ENCODE measurements at places on chromosomes 6 and 20.

DNA sequence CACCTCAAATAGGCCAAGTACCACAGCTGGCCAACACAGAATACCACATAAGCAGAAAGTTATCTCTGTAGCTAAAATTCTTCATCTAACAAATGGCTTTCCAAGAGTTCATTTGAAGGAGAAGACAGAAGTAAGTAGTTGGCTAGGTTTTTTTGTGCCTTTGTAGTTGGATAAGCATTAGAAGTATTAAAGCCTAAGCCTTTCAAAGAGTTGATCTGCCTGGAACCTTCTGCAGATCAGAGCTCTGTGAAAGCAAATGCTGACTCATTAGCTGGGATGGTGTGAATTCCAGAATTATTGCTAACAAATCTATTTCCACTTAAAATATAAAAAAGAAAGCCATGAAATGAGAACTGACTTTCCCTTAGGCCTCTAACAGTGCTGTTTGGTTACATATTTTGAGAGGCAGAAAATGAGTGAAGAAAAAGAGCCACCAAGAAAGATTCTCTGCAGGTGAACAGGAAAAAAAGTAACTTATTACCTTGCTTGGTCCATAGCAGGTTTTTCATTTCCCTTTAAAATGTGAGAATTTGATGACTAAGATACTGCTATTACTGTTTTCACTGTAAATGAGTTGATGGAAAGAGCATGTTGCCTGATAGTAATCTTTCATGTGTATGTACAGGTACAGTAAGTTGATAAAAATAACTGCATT lies 763.2 kb upstream of the FLRT3 start:
- no peak for DNase-seq

GRCh38 chr6:11275598-11275997 lies 43.1 kb upstream of the NEDD9 start:
- DNase-seq = no peak

DNA sequence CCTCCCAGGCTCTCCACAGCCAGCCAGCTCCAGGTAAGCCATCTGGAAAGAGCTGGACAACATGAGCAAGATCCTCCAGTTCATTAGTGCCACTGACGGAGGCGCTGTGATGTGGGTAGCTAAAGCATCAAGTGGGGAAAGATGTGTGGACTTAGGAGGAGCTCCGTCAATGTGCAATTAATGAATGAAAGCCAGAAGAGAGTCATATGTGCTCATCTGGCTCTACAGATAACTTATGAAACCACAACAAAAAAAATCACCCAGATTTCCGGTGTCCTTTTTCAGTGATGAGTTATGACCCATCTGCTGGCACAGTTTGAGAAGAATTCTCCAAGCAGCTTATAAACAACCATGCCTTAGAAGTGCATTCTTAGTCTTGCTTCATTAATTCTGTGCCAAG lies 311.7 kb upstream of the PLCB4 start:
- peak; percentile 37 for DNase-seq

GRCh38 chr20:56345911-56346310 lies 12.9 kb upstream of the FAM210B start:
- no peak for DNase-seq

- no peak for DNase-seq
Observed at GRCh38 chr6:98583506-98583905, 250.9 kb upstream of the POU3F2 start.

DNA sequence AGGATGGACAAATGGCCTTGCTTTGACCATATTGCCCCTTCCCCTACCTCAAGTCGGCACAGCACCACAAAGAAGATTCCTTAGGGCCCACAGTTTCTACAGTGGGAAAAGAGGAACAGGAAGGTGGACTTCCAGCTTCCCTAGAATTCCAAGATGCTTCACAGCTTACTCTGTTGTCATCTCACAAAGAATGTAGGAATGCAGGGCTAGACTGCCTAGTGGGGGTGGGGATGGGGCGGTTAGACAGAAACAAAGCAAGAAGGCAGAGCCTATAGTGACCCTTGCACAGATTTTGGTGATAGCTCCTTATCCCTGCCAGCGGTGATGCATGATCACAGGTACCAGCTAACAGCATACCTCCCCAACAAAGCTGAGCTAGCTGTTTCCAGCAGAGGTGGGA lies 607.6 kb upstream of the MAN1A1 start:
- DNase-seq = no peak

DNA sequence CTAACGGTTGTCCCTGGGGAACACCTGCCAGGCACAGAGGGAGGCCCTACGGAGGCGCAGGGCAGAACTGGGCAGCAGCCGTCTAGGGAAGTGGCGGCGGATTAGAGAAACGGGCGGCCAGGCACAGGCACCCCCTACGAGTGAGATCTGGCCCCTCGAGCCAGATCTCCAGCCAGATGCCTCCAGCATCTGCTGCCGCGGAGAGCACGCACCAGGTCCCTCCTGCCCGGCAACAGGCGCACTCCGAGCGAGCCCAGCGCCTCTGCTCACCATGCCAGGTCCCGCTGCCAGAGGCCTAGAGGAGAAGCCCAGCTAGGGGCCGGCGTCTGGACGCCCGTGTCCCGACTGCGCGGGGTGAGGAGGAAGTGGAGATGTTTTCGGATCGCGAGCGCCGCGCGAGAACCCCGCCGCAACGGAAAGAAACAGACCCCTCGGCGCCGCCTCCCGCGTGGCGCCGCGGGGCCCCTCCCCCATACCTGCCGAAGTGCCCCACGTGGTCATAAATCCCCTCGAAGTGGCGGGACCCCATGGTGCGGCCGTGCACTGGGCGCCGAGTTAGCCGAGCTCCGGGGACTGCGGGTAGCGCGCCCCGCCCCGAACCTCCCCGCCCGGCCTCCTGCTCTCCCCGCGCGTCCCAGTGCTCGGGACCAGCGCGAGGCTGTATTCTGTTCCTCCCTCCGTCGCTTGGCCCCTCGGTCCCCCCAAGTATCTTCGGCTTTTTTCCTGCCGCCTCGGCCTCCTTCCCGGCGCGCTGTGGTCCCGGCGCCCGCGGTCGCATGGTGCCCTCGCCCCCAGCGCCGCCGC lies at the start of gene SLC22A16:
TSS of gene SLC22A16 (minus strand) at position 568 of the 804 bp plus-strand sequence. CDS start at position 529, 39 bp downstream.
- DNase-seq = no peak

- no peak for DNase-seq
Observed at GRCh38 chr20:37358366-37359150, 12.6 kb downstream of the SRC start.

DNA sequence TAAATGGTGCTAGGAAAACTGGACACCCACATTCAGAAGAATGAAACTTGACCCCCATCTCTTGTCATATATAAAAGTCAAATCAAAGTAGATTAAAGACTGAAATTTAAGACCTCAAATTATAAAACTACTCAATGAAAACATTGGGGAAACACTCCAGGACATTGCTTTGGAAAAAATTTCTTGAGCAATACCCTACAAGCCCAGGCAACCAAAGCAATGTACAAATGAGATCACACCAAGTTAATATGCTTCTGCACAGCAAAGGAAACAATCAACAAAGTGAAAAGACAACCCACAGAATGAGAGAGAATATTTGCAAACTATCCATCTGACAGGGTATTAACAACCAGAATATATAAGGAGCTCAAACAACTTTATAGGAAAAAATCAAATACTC lies 407.9 kb upstream of the BTBD3 start:
- DNase-seq = no peak

- DNase-seq = peak; percentile 71
Observed at GRCh38 chr6:143271024-143271423, 179.5 kb downstream of the ADAT2 start.

DNA sequence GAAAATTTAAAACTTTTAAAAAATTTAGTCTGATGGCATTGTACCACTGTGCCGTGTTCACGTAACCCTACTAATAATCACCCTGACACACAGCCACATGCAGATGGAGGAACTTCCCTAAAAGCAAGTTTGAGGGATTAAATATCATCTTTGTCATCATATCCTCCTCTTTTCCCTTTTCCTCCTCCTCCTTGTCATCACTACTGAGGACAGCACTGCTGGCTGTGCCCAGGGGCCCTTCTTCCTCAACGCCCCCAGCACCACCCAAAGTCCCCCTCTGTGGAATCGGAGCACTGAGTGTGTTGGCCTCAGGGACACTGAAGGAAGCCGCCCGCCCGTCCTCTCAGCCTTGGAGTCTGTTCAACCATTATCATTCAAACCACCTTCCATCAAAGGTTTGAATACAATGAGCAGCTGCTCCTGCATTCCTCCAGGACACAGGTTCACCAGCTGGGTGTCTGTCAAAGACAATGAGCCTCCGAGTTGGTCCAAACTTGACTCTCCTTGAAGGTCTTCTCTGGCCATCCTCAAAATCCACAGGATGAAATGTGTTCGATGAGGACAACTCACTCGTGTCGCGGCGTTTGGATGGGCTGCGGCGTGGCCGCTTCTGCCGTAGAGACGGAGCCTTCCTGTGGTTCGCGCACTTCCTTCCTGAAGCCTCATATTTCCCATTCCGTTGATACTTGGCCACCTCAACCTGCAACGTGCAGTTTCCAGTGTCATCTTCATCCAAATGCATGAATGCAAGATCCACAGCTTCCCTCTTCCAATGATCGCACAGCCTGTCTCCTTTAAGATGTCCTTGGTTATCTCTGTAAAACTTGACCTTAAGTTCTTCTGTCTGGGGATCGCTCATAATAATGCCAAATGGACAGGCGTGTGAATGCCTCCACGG lies 23.3 kb downstream of the NQO2 start:
- DNase-seq = peak; percentile 60

DNA sequence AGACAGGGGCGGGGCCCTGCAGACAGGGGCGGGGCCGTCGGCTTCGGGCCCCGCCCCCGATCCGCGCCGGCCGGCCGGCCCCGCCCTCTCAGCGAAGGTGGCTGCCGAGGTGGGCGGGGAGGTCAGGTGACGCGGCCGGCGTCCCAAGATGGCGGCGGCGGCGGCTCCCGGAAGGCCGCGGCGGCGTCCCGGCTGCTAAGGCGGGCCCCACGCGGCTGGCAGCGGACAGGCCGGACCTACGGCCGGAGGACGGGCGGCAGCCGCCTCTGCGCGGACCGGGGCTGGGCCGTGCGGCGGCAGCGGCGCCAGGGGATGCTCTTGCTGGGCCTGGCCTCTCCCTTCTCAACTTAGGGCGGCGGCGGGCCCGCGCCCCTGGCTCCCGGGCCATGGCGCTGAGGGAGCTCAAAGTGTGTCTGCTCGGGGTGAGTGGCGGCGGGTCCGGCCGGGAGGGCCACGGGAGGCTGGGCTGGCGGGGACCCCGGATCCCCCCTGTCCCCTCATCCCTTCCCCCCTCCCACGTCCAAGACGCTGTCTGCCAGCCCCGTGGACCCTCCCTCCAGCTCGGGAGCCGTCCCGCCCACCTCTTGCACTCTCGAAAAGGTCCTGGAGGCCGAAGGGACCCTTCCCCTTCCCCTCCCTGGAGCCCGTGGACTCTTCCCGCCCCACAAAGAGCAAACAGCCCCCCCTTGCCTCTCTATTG lies at the start of gene RAB22A:
TSS of gene RAB22A (plus strand) at position 125 of the 700 bp plus-strand sequence. CDS start at position 387, 262 bp downstream.
- peak; percentile 84 for DNase-seq

DNA sequence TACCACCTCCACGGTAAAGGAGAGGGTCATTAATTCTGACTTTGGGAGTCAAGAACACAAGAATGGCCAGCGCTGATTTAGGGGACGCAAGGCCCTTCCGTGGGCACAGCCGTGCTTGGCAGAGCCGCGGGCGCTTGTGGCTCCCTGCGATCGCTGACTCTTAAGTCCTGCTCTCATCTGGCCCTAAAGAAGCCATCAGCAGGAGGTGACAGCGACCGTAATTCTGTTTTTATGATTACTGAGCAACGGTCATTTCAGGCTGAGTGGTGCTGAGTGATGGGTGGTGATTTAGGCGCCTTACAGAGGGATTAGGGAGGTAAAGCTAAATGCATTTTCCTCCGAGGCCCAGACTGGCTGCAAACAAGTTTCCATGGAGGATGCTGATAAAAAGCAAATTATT lies 364.6 kb upstream of the SULF2 start:
- DNase-seq = no peak

- DNase-seq = no peak
Observed at GRCh38 chr6:13915561-13916229, 9.1 kb upstream of the RNF182 start.

DNA sequence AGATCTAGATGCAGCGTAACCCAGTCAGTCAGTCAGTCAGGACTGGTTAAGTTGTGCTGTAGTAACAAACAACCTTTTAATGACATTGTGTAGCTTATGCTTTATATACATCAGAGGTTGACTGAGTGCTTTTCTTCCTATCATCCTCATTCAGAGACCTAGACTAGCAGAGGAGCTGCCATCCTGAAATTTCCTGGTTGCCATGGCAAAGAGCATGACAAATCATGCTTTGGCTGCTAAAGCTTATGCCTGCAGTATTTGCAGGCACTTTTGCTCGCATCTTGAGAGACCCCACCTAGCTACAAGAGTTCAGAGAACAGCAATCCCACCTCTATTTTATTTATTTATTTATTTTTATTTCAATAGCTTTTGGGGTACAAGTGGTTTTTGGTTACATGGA lies 244.0 kb downstream of the BTBD3 start:
- DNase-seq = no peak

- DNase-seq = no peak
Observed at GRCh38 chr20:49285813-49286494, 8.1 kb upstream of the ZNFX1 start.

DNA sequence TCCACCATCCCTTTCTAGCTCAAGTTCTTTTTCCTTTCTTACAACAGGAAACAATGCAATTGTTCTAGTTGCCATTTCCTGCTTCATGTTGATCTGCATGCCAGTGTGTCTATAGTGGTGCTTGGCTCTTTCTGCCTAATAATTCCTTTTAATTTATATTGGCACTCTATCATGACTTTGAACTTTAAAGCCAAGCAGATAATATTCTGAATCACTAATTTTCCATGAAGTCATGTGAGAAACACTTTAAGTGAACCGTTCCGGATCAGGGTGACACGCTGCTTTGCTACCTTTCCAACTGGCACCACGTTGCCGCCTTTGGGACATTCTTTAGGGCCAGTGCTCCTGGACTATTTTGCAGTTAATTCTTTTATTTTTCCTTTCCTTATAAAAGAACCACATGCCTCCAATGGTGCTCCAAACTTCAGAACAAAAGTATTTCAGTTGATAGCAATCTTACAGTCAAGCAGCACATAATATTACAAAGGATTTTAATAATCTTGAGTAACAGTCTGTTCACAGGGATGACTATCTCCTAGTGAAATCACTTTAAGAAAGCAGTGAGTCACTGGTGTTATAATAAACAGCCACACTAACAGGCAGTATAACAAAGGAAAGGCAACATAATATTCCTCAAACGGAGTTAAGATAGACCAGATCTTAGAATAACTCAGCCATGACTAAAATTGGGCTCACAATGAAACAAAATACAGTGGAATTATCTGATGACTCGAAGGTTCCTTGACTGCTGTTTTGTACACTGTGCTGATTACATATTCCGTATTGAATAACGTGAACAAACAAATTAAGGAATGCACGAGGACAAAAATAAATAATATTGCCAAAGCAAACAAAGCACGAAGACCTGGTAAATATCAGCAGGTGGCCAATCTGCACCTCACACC lies 19.0 kb upstream of the BLOC1S5 start:
- peak; percentile 79 for DNase-seq

- DNase-seq = no peak
Observed at GRCh38 chr20:5887386-5887785, 62.9 kb downstream of the TRMT6 start.

DNA sequence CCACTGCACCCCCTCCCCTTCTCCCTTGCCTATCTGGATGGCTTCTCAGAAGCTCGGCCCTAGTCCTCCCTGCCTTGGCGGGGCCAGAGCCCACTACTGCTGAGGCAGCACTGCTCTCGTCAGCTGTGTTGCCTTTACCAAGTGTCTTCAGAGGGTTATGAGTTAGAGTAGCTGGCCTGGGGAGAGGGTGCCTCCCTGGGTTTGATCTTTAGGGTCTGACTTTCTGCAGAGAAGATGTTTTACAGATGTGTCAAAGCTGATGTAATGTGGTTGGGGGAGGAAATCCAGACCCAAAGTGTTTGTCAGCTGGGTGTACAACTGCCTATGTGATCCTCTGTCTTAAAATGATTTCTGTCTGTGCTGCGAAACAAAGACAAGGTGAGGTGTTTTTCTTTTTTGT lies 30.4 kb upstream of the PI16 start:
- DNase-seq = no peak

GRCh38 chr6:100461917-100462705 lies 2.6 kb downstream of the SIM1 start:
- no peak for DNase-seq
